ENCODE measurements at places on chromosomes 3 and 15.

DNA sequence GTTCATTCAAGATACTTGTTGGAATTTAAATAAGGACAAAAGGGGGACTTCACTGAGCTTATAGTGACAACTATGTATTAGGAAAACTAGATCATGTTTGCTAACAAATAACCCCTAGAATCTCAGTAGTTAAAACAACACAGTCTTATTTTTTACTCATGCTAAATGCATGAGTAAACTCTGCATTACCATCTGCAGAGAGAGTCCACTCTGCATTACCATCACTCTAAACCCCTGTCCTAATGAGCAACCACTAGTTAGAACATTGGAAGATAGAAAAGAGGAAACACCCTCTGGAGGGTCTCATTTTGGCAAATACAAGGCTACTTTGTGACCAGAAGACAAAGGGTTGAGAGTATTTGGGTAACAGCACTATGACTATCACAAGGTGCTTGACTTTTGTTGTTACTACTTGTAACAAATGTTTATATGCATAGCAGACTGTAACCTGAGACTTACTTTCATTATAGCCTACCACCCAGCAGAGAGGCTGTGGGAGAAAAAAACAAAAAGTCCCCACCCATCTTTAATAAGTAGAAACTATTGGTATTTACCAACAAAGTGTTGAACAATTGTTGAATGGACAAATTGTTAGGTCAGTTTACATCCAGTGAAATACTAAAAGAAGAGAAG lies 99.1 kb downstream of the OXSM start:
- no peak for DNase-seq

GRCh38 chr15:99307735-99308134 lies 56.5 kb downstream of the LRRC28 start:
- DNase-seq = no peak

- peak; percentile 9 for DNase-seq
Measured at GRCh38 chr3:147513785-147514184, 104.6 kb downstream of the ZIC1 start.

GRCh38 chr3:196555295-196555694 lies 13.1 kb downstream of the WDR53 start:
- DNase-seq = no peak

DNA sequence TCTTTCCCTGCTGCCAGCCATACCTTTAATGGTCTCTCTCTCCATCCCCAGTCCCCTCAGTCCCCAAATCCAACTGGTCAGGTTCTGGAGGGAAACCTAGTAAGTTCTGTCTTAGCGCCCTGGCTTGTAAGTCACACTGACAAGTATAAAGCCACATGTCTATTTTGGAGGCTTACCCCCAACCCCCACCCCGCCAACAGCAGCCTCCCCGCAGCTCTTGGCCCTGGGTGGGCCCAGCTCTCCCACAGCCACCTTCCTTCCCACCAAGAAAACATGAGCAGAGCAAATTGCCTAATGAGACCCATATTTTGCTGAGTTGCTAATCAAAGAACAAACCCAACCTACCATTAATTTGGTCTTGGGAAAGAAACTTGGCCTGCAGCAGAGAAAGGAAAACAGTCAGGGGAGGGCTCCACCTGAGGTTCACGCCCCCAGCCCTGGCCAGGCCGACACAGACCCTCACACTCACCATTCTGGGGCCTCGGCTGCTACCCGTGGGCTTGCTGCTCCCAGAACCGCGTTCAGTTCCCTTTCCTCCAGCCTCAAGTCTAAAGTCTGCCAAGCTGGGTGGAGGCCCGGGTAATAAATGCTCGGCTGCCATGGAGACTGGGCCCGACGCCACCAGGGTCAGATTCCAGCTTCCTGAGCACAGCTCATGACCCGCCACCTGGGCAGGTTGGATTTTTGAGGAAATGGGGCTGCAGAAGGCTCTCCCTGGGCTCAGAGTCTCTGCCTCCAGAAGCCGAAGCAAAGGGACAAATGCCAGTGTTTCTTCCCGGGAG lies at the start of gene CALML4:
Gene CALML4 (minus strand): TSS at position 557 of the 782 bp plus-strand sequence. CDS start 85 bp downstream, at position 472.
- no peak for DNase-seq

- DNase-seq = no peak
Measured at GRCh38 chr3:61820306-61820992, 259.1 kb downstream of the PTPRG start.
